Central memory CD8-positive, alpha-beta T cell (primary cell): ENCODE measurements at places on chromosomes 7 and 10.

- no peak for DNase-seq
These were observed 12.2 kb upstream of the RSBN1L start for GRCh38 chr7:77684030-77684429.

GRCh38 chr7:15505761-15506160 lies 56.1 kb downstream of the AGMO start:
- DNase-seq: no peak

- DNase-seq: no peak
These were observed 49.5 kb upstream of the CAPZA2 start for GRCh38 chr7:116812860-116813259.

- no peak for DNase-seq
These were observed 58.5 kb downstream of the LGI1 start for GRCh38 chr10:93816123-93816747.

DNA sequence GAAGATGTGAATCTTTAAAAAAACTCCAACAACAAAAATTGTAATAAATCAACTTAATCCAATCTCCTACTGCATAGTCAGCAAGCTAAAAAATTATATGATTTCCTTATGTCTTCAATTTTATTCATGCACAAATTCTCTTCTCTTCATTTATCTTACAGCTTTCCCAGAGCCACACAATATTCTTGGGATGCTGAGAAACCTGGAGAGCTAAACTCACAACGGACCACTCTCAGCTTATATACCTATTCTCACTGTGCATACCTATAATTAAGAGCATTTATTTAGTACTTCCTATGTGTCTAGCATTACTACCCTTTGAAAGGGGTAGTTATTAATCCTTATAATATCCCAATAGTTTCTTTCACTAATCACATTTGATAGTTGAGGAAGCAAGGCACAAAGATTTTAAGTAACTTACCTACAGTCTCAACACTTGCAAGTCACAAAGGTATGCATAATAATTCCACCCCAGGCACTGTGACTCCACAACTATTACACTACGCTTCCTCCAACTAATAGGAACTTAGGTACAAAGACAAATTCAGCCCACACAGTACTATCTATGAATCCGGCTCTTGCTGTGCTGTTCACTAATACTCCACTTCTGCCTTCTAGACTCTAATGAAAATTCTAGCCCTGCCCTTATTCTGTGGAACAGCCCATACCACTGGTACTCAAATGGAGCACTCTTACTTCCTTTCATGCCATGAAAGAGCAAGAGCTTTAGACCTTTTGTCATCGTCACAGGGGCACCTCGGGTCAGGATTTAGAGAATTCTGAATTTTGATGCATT lies 5.1 kb downstream of the CCDC71L start:
- no peak for DNase-seq

DNA sequence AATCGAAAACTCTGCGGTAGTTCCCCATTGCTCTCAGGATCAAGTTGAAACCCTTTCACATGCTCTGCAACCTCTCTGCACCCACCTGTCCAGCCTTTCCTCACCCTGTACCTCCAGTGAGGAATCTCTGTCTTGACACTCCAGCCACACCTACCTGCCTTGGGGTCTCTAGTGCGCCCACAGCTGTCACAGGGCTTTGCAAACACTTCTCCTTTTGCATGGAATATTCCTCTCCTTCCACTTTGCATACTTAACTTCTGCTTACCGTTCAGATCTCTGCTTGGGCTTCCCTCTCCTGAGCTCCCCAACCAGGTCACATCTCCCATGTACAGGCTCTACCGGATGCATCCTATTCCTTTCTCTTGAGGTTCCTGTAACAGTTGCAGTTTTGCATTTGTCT lies 6.6 kb upstream of the ZYX start:
- no peak for DNase-seq

- DNase-seq: no peak
These were observed 30.2 kb downstream of the C10orf71 start for GRCh38 chr10:49329146-49329505.

DNA sequence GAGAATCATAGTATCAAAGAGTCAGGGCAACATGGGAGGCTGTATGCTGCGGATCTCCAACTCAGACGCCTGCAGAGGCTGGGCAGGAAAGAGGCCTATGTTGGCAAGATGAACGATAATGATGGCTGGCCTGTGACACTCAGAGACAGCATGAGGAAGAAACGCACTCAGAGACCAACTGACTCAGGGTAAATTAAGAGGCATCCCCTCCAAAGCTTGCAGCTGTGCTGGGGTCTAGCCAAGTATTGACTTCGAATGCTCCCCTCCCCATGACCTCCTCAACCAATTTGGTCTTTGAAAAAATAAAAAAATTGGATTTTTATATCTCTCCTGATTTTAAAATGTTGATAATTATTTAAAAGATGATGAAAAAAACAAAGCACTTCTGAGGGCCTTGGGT lies 718.9 kb downstream of the GRID1 start:
- DNase-seq: no peak

GRCh38 chr7:150755473-150756099 lies 18.4 kb downstream of the GIMAP5 start:
- DNase-seq: no peak

GRCh38 chr10:128721963-128722445 lies 595.8 kb upstream of the MKI67 start:
- DNase-seq: no peak

DNA sequence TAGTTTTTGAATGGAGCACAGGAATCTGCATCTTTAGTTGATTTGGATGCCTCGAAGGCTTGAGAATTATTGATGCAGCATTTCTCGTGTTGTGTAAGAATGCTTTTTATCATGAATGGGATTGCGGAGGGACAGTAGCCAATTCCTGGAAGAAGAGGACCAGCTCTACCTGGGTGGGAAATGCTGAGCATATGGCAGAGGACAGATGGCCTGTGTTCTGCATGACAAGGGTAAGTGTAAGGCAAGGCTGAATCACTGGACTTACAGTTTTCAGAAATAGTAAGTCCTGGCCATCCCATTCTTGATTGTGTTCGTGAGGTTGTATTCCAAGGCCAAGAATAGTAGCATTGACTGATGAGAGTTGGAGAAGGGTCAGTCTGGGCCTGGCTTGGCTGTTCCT lies 15.9 kb downstream of the RP9 start:
- DNase-seq: no peak

- no peak for DNase-seq
These were observed 319.7 kb upstream of the GHITM start for GRCh38 chr10:83819609-83820008.

DNA sequence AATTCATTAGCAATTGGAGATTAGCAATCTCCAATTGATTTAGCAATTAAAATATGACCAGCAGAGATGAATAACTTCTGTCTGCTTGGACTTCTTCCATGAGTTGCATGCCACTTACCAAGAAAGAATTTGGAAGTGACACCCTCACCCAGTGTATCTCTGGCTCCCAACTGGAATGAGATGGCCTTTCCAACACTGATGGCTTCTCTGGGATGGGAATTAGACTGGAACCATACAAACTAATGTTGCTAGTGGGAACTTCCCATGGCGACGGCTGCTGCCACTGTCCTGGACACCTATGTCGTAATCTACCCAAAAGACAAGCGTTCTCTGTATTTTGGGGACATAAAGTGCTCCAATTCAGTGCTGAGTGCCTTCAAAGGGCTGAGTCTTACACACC lies 192.3 kb downstream of the COBL start:
- no peak for DNase-seq

- no peak for DNase-seq
These were observed 70.5 kb upstream of the KCTD7 start for GRCh38 chr7:66558201-66558641.

GRCh38 chr10:71179382-71179781 lies 33.0 kb upstream of the UNC5B start:
- no peak for DNase-seq

DNA sequence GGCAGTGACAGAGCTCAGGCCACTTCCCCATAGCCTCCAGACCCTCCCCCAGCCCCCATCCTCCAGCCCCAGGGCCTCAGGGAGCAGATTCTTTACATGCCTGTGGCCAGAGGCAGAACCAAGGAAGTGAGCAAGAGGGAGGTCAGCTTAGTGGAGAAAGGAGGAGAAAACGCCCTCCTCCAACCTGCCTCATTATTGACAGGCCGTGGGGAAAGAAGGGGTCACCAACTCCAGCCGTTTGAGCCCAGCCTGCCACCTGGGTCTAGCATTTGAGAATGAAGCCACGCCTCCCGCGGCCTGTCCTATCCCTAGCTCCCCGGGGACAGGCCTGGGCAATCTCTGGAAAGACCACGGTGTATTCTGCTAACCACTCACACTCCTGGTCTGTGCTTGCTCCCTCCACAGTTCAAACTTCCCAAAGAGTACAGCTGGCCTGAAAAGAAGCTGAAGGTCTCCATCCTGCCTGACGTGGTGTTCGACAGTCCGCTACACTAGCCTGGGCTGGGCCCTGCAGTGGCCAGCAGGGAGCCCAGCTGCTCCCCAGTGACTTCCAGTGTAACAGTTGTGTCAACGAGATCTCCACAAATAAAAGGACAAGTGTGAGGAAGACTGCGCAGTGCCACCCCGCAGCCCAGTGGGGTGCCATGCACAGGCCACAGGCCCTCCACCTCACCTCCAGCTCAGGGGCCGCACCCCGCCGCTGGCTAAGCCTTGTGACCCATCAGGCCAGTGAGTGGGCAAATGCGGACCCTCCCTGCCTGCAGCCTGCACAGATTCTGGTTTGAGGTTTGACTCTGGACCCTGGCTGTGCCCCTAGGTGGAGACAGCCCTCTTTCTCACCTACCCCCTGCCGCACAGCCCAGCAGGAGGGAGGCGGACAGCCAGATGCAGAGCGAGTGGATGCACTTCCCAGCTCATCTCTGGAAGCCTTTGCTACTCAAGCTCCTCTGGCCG lies 14.3 kb upstream of the TRIM8 start:
- DNase-seq: no peak

DNA sequence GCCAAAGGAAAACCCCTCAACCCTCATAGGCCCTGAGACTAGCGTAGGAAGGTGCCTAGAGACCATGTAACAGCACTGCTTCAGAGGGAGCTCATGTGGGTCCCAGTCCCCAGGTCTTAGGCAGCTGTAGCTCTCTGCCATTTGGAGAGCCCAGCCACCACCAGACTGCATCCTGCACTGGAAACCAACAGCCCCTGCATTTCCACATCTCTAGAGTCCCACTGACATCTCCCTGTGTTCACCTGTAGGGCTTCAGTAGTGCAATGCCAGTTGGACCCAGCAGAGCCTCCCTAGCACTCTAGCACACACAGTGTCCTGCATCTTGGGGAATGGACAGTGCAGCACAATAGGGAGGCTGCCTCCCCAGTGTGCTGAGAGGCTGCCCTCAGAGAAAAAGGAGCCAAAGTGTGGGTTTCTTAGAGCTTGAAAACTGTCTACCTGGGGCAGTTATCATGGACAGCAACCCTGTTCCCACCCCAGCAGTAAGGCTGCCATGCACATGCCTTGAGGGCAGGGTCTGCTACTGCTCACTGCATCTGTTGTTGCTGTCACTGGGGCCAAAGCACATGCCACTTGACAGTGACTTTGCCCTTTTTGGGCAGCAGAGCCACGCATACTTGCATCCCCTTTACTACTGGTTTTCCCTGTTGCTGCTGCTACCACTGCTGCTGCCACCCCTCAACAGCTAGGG lies 46.7 kb upstream of the ANTXRL start:
- DNase-seq: peak; percentile 1

DNA sequence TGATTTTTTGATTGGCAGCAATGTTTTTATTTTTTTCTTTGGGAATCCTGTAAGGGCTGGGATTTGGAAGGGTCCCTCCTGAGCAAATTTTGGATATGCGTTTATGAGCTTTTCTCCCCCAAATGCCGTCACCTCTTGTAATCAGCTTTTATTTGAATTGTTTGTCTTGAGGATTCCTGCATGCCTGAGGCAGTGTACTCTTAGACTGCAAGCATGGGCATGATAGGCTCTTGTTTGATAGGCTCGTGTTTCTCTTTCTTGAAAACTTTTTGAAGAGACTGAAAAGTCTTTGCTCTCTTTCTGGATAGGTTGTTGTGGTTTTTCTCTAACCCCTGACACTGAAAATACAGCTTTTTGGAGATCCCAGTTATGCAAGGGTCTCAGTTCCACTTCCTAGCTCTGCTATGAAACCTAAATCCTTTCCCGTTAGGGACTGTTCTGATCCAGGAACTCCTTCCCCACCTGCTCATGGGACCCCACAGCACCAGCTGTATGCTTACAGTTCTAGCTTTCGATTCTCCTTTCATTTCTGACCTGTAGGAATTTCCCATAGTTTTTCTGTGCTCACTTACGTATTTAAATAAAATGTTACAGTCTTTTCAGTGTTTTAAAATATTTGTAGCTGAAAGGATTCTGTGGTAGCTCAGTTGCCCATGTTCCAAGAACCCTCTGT lies 17.2 kb downstream of the TSPAN13 start:
- DNase-seq: no peak

- DNase-seq: no peak
These were observed 23.0 kb upstream of the CDHR3 start for GRCh38 chr7:105940109-105940508.

DNA sequence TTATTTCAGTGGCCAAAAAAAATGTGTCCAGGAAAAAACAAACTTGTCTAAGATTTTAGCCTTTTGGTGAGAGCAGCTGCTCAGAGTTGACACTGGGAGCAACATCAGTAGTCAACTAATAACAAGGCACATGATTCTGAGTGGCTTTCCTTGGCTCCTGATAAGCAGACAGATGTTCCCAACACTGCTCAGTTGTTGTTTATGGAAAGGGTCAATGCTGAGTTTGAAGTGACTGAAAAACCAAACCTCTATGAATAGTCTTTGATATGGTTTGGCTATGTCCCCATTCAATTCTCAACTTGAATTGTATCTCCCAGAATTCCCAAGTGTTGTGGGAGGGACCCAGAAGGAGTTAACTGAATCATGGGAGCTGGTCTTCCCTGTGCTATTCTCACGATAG lies 12.3 kb downstream of the DYDC1 start:
- no peak for DNase-seq

- no peak for DNase-seq
These were observed 563.6 kb upstream of the SEMA3D start for GRCh38 chr7:85750454-85750949.

- no peak for DNase-seq
These were observed 63.8 kb downstream of the PALS2 start for GRCh38 chr7:24637021-24637420.

- DNase-seq: no peak
These were observed 199.7 kb downstream of the EXOC4 start for GRCh38 chr7:133452577-133452976.

DNA sequence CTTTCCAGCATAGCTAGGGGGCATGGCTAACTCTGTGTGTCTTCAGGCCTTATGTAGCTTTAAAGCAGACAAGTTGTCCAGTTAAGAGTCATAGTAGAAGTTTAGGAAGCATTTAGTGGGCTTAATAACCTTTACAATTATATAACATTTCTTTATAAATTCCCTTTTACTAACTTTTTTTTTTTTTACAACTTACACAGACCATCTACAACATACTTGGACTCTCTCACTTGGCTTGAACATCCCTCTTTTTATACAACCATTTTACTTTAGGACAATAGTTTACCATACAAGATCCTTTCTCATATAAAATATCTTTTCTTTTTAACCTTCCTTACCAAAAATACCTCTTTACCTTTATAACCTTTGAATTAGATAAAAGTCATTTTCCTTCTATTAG lies 26.3 kb downstream of the SP4 start:
- no peak for DNase-seq
